ENCODE measurements at places on chromosomes 5 and 9.

GRCh38 chr5:146048994-146049703 lies 56.2 kb downstream of the PLAC8L1 start:
- no peak for DNase-seq

DNA sequence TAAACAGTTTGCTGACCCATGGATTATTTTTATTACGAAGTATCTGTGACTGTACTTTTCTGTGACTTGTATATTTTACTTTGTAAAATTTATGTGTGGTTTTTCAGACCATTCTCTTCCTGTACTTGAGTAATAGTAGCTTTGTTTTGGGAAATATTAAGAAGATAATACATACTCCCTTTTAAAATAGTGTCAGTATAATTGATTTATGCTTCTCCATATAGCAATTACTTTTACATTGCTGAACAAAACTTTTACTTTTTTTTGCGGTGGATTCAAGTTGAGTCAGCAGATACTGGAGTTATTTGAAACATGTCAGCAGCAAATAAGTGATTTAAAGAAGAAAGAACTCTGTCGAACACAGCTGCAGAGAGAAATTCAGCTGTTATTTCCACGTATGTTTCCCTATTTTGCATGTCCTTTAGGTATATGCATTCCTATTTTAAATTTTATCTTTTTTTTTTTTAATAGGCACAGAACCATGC lies 28.4 kb downstream of the TENT2 start:
- DNase-seq: no peak

DNA sequence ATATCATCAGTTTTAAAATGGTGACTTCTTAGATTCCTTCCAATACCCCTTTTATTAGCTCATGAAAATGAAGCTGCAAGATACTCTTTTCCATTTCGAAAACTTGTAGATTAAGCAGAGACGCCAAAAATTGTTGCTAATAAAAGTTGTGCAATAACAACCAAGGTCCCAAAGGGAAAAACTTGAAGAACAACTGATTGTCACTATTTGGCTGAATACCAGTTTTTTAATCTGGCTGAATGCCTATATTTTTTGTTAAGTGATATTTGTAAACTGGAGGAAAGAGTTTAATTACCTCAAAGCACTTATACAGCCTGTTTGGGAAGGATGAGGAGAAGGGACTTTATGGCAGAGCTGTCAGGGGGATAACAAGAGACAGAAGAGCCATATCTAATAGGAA lies 14.6 kb downstream of the C5orf58 start:
- no peak for DNase-seq

- no peak for DNase-seq
Measured at GRCh38 chr9:135034106-135034505, 53.4 kb upstream of the OLFM1 start.

DNA sequence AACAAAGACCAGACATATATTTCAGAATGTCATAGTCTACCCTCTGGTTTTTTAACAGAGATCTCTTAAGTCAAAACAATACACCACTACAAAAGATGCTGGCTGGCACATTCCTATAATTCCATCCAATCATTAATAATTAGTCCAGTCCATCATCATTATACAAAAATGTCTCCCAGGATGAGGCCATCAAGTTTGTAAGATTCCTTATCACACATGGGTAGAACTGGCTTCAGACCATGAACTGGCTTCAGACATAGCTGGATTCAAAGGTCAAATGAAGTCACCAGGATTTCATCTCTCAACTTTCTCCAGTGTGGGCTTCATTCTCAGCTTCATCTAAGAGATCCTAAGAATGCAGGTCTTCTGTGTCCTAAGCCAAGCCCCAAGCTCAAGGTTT lies 147.1 kb downstream of the ENC1 start:
- DNase-seq: no peak

DNA sequence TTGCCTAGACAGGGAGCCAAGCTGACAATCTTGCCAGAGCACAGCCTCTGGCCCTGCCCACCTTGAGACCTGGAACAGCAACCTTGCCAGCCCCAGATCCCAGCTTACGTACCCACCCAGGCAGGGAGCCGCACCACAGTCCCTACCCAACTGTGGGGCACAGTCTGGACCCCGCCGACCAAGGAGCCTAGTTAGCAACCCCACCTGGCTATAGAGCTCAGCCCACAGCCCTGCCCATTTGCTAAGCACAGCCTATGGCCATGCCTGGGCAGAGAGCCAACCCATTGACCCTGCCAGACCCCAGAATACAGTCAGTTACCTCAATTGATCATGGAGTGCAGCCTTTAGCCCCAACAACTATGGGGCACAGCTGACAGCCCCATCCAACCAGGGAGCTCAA lies 97.9 kb upstream of the SH3GL2 start:
- no peak for DNase-seq

- no peak for DNase-seq
Measured at GRCh38 chr5:80409367-80409966, 1.6 kb downstream of the ZFYVE16 start.

- no peak for DNase-seq
Measured at GRCh38 chr5:126864042-126864688, 87.2 kb downstream of the LMNB1 start.

DNA sequence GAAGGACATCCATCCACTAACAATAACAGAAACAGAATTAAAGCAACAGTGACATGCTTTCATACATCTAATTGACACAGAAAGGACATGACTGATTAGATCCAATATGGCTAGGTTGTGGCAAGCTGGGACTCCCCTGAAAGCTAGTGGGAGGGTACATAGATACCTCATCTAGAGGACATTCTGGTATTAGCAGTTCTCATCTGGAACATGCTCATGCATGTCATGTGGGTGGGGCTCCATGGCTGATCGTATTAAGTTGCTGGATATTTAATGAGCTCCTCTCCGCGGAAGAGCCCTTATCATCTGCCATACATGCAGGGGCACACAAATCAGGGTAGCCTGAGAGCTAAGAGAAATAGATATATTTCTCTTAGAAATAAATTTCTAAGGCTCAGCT lies 358.9 kb downstream of the ICE1 start:
- DNase-seq: no peak

- no peak for DNase-seq
Measured at GRCh38 chr9:128340691-128341434, 536 bp downstream of the SLC27A4 start.

- no peak for DNase-seq
Measured at GRCh38 chr9:4068449-4068848, 231.4 kb downstream of the GLIS3 start.

DNA sequence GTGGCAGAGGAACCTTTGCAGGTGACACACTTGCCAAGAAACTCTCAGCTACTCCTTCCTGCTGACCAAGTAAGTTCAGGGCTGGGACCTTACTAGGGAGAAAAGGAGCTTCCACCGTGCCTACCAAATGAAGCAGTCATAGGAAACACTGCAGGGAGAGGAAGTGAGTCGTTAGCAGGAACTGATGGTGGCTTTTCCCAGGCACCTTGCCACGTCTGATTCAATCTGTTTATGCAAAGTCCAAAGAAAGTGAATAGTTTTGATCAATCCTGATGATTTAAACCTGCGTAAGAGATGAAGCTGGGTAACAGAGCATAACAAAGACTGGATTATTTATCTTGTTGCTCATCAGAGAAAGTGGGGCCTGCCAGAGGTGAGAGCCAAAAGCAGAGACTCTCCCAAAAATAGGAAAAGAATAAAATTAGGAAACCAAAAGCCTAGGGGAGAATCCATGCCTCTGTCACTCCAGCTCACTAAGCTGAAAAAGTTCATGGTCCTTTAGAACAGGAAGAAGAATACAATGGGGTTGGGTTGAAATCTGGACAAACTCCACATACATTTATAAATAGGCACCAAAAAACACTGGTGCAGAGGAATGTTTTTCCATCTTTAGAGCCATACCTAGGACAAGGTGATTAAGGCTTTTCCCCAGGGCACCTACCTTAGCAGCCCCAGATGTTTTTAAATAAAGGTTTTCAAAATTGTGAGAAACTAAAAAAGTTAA lies 9.3 kb upstream of the PFDN1 start:
- no peak for DNase-seq

DNA sequence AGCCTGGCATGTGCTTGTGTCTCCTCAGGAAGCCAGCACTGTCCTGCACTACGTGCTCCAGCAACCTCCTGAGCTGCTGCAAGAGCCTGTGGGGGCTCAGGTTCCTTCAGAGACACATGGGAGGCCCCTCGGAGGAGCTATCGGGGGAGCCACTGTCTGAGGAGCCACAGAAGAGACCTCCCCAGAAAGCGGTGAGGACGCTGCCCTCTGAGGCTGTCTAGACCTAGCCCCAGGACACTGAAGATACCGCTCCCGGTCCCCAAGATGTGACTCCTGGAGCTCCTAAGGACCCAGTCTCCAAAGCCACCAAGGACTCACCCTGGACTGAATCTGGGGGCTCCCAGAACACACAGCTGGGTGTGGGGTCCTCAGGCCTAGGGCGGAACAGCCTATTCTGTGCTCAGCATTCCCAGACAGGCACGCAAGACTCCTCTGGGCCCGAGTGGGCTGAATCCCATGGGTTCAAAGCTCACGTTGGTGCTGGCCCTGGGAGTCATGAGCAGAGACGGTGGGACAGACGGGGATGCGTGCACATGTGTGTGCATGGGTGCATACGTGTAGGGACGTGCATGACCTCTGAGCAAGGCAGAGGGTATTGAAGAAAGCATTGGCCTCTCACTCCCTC lies 50.0 kb downstream of the HRH2 start:
- DNase-seq: no peak

DNA sequence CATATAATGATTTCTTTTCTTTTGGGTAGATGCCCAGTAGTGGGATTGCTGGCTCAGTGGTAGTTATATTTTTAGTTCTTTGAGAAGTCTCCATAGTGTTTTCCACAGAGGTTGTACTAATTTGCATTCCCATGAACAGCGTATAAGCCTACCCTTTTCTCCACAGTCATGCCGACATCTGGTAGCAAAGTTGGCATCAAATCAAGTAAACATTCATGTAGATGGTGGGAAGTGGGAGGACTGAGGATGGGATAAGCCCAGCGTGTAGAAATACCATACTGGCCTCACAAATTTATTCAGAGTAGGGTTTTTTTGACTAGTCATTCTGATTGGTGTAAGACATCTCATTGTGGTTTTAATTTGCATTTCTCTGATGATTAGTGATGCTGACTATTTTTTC lies 115.4 kb downstream of the EGFLAM start:
- no peak for DNase-seq

- DNase-seq: no peak
Measured at GRCh38 chr5:56840597-56840996, 25.2 kb downstream of the MAP3K1 start.

DNA sequence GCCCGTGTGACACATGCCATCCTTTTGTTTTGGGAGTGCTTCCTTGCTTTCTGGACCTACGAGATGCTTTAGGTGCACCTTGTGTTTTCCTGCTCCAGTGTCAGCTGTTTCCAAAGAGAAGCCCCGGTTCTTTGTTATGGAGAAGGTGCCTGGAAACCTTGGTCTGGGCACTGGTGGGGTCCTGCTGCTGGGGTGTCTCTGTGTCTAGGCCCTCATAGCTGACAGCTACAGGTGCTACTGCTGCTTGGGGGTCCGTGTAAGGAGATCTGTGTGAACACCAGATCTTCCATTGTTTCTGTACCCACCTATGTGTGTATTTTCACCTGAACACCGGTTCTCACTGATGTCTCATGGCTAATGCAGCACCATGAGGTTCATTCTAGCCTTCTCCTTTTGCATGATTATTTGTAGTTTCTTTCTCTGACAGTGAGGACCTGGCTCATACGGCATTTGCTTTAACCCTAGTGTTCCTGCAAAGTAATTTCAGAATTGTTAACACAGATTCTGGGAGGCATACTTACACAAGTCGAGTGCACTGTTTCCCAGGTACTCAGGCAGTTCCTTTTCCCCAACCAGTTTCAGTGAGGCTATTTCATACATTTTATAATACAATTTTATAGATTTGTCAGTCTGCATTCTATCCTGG lies 13.2 kb upstream of the FAM120AOS start:
- DNase-seq: no peak

GRCh38 chr5:119078071-119078846 lies 7.4 kb downstream of the DMXL1 start:
- DNase-seq: no peak

DNA sequence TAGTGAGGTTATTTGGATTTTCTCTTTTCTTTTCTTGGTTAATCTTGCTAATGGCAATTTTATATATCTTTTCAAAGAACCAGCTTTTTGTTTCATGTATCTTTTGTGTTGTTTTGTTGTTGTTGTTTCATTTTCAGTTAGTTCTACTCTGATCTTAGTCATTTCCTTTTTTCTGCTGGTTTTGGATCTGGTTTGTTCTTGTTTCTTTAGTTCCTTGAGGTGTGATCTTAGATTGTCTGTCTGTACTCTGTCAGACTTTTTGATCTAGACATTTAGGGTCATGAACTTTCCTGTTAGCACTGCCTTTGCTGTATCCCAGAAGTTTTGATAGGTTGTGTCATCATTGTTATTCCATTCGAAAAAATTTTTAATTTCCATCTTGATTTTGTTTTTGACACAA lies 399.7 kb downstream of the TLE1 start:
- DNase-seq: no peak

DNA sequence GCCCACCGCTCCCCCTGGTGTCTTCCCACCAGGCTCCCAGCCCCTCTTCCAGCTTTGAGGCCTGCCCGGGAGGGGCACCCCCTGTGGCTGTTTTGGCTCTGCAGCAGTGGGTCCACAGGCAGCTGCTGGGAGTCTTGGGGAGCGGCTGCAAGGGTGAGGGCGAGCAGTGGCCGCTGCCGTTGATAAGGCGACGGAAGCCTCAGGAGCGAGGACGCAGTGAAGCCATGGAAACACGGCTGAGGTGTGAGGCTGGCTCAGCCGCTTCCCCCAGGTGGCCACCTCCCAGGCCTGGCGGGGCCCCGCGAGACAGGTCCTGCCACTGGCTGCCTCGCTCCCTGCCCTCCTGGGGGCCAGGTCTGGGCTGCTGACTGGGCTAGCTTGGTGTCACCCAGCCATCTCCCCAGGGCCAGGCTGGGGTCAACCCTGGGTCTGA lies 41.5 kb downstream of the CXXC5 start:
- DNase-seq: no peak

- DNase-seq: no peak
Measured at GRCh38 chr9:91074866-91075265, 273.2 kb downstream of the SYK start.

- no peak for DNase-seq
Measured at GRCh38 chr5:89301321-89302025, 418.5 kb upstream of the MEF2C start.

- DNase-seq: no peak
Measured at GRCh38 chr9:130530938-130531337, 48.4 kb upstream of the FUBP3 start.

DNA sequence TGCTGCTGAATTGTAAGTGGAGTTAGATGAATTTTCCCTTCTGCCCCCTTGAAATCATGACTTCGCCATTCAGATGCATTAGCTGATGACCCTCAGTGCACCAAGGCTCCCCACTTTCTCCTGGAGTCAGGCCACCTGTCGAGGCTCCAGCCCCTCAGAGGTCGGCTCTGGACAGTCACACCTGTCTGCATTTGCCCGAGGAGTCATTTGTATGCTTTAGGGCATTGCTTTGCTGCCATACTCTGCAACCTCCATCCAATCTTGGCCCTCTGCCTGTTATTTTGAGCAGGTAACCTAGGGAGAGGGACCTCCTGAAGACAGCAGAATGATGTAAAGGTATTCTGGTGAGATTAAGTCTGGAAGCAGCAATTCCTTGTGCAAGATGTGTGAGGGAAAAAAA lies 144.8 kb downstream of the MACROH2A1 start:
- DNase-seq: no peak

- DNase-seq: no peak
Measured at GRCh38 chr5:150175536-150175935, 9.0 kb downstream of the CDX1 start.
